Foreskin keratinocyte (primary cell): ENCODE measurements at places on chromosomes 11 and 22.
A peak's percentile ranks its signal among the peaks of the same experiment; 100 is the strongest.

GRCh38 chr22:19823902-19824211 is 30.8 kb downstream of the GNB1L start:
- DNase-seq = peak; percentile 76

DNA sequence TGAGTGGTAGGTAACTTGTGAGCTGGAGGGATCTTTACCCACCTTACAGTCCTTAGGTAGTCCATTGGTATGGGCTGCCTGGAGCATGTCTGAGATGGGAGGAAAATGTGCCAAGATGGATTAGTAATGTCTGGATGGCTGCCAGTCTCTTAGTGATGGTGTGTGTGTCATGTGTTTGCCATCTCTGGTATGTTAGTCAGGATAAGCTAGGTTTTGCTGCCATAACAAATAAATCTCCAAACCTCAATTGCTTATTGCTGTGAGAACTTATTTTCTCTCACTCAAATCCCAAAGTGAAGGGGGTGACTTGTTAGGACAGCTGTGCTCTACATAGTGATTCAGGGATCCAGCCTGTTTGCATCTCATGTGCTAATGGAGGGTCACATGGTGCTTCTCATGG is 40.9 kb upstream of the MYEOV start:
- DNase-seq = peak; percentile 93

- DNase-seq = peak; percentile 82
Measured at GRCh38 chr11:124716591-124716990, 23.2 kb upstream of the NRGN start.

DNA sequence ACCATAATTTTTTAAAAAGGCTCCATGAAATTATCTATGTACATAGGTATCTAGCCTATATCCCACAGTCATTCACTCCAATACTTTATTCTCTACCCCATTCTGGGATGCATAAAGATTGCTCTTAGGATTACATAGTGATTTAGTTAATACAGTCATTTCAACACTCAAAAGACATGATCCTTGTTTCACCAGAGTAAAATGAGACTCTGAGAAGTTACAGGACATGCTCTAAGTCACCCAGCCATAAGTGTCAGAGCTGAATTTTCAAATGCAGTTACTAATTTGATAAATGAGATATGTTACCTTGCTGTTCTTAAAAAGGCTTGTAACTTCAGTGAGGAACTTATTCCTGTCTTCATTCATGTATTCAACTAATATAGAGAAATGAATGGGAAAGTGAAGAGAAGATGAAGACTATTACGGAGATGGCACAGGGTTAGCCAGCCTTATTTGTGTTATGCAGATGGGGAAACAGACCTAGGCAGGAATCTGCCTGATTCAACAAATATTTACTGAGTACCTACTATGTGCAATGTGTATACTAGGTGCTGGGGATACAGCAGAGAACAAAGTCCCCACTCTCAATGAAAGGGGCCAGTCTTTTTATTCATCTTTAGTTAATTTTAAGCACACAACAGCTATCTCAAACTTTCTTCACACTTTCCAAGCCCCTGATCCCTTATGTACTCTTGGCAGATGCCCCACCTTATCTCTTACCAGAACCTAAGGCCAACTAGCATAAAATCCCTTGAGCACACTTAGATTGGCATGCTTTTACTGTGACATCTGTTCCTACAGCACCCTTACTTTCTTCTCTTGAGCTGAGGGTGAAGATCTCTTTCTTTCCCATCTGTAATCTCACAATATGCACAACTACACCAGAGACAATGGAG is 21.6 kb downstream of the MAPK1 start:
- no peak for DNase-seq

DNA sequence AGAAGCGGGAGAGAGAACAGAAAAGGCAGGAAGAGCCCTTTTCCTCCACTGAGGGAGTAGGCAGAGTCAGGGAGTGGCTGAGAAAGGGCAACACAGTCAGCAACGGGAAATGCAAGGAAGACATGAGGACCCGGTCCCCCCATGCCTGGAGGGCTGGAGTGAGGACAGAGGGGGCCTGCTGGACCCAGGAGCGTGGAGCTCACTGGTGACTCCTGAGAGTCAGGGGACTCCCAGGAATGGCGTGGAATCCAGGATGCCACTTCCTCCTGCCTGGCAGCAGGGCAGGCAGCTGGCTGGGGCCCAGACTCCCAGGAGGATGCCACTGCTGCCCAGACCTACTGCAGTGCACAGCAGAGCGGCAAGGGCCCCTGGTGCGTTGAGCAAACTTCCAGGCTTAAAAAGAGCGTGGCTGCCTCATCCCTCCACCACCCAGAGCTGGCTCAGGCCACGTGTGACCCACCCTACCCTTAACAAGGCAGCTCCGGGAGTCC is 11.3 kb downstream of the C11orf21 start:
- no peak for DNase-seq

DNA sequence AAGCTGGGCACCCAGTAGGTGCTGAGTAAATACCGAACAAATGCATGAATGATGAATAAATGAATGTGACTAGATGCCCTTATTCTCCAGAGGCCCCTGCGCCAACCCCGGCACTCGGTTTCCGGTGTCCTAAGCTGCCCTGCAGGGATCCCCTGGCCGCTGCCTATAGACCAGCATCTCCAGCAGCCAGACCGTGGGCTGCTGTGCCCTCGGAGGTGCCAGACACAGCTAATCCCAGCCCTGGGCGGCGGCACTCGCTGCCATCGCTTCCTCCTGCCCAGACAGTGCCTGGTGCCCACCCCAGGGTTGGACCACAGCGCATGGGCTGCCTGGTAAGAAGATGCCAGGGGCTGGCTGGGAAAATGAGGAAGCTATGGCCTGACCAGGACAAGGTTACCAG is 15.6 kb downstream of the CREB3L1 start:
- no peak for DNase-seq

GRCh38 chr11:64358536-64358906 is 441 bp upstream of the RPS6KA4 start:
- no peak for DNase-seq

DNA sequence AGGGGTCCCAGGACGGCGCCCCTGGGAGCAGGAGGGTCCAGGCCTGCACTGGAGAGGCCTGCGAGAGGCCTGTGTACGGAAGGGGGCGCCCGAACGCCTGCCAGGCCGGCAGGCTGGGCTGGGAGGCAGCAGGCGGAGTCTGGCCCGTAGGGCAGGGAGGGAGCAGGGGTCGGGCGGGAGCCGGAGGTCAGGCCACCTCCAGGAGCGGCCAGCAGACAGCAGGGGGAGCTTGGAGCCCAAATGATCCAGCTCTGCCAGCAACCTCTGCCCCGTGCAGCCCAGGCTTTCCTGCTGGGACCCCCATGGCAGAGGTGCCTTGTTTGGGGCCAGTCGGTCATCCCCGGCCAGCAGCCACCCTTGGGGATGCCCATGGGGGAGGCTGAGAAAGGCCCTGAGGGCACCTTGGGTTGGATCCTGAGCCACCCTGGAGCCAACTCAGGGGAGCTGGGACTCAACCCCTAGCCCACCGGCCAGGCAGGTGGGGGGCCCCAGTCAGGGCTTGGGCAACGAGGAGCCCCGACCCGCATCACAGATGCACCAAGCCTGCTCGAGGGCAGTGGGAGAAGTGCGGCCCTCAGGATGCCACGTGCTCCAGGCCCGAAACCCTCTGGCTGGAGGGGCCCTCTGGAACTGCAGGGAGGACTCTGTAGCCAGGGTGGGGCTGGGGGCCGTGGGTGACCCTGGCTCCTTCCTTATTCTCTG is 9.6 kb upstream of the SYT8 start:
- DNase-seq = no peak

DNA sequence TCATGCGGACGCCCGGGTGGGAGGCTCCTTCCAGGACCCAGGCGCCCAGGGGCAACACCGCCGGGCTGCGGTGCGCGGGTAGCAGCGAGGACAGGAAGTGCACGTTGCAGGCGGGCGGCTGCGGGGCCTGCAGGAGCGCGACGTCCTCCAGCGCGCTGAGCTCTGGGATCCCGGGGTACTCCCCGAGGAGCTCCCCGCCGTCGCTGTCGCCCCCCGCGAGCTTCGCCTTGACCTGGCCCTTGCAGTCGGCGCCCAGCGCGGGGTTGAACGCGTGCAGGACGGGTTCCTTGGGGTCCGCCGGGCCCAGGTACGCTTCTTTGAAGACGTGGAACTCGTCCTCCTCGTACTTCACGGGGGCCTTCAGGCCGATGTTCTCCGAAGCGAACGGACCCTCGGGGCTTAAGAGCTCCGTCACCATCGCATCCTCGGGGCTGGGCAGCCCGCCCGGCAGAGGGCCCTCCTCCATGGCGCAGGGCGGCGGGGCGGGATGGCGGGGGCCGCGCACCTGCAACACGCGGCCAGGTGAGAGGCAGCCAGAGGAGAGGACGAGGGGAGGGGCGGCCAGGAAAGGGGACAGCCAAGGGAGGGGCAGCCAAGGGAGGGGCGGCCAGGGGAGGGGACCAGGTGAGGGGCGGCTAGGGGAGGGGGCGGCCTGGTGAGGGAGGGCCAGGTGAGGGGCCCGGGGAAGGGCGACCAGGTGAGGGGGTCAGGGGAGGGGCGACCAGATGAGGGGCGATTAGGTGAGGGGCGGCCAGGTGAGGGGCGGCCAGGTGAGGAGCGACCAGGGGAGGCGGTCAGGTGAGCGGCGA is 921 bp downstream of the TESMIN start:
- no peak for DNase-seq

DNA sequence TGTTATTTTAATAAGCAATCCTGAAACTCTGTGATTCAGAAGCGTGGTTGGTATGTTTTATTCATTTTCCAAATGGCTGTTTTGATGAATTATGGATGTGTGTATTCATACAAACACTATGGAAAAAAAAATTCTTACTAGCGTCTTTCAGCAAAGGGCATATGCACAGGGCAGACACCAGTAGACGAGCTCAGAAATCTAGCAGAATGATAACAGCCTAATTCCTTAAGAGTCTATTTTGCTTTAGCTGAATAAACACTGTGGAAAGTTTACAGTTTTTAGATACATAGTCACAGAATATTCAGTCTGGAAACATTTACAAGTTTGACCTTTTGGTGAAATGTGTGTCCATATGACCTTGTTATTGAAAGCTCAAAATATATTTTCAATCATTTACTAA is 418.8 kb upstream of the LUZP2 start:
- DNase-seq = no peak

GRCh38 chr22:25448435-25449051 is 115.9 kb upstream of the GRK3 start:
- no peak for DNase-seq

DNA sequence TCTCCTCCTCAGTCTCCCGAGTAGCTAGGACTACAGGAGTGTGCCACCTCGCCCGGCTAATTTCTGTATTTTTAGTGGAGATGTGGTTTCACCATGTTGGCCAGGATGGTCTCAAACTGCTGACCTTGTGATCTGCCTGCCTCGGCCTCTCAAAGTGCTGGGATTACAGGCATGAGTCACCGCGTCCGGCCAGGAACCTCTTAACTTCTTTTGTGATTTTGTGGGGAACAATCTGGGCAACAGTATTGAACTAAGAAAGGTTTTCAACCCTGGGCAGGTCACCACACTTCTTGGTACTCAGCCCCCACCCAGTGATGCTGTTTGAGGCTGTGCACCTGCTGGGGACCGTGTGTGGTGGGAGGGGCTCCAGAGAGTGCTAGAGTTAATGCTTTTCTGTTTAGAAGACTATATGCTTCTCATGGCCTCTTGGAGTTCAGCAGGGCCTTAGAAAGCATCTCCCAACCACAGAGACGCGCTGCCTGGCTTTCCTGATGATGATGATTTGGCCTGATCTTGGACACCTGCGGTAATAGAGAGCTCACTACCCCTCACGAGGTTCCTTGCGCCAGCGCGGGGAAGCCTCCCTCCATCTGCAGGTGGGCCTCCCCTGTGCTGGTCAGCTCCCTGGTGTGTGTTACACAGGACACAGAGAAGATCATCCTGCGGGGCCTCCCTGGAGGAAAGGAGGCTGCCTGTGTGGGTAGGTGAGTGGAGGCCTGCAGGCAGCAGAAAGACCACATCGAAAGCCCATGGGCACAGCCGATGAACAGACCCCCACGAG is 1.2 kb downstream of the DENND6B start:
- no peak for DNase-seq
